ENCODE measurements at places on chromosomes 1 and 21. TPM values are rescaled to one million over a fixed set of nuclear protein-coding genes. Genes with fewer than 3 reads are reported as not detected.

GRCh38 chr1:58888833-58889232 lies 105.0 kb upstream of the JUN start:
- no peak for DNase-seq

GRCh38 chr1:101174722-101175121 lies 62.1 kb upstream of the S1PR1 start:
- DNase-seq: no peak

The IGSF9 gene
- total RNA-seq: 0.11 TPM

- no peak for DNase-seq
These were observed 16.3 kb downstream of the PDZK1 start for GRCh38 chr1:145690587-145691558.

- no peak for DNase-seq
These were observed 90.9 kb downstream of the SH3GLB1 start for GRCh38 chr1:86795316-86795715.

- peak; percentile 45 for DNase-seq
These were observed 48.8 kb downstream of the LAMC2 start for GRCh38 chr1:183234660-183235476.

DNA sequence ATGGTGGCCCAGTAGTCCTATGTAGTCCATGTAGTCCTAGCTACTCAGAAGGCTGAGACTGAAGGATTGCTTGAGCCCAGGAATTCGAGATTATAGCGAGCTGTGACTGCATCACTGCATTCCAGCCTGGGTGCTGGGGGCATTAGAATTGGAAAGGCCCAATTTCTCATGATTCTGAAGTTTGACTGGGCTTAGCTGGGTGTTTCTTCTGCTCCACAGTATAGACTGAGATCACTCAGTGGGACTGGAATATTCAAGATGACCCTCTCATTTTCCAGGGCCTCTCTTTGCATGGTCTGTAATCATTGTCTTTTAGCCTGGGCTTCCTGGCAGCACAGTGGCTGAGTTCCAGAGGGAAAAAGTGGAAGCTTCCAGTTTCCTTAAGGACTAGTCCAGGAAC lies 26.2 kb downstream of the MROH7 start:
- DNase-seq: no peak

The FOXD3 gene
- not detected for total RNA-seq

The AMPD1 gene
- not detected for total RNA-seq

The GFI1 gene
- total RNA-seq: not detected

DNA sequence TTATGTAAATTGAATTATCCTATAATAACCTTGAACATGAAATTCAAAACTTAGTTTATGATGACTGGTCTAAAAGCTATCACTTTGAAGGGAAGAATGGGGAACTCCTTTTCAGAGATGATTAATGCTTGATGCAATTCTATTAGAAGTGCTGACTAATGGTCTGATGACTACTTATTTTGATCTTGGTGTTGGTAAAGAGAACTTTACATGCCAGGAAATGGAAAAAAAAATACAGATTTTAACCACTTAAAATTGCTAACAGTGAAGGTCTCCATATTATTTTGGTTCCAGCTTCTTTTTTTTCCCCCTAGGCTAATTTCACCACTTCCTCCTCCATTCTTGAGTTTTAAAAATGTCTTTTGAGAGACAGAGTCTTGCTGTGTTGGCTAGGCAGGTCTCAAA lies 22.9 kb downstream of the S1PR1 start:
- no peak for DNase-seq

- DNase-seq: peak; percentile 48
These were observed 253.1 kb upstream of the IRF2BP2 start for GRCh38 chr1:234862944-234863515.

DNA sequence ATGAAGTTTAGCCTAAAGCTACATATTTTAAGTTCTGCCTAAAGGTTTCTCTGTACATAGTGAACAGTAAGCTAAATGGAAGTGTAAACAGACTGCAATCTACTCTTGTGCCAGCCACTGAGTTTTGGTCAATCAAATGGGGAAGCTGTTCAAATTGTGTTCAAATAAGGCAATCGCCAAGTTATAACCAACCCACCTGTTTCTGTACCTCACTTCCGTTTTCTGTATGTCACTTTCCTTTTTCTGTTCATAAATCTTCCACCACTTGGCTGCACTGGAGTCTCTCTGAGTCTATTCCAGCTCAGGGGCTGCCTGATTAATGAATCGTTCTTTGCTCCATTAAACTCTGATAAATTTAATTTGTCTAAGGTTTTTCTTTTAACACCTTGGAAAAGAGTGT lies 10.8 kb upstream of the THEM4 start:
- DNase-seq: no peak

DNA sequence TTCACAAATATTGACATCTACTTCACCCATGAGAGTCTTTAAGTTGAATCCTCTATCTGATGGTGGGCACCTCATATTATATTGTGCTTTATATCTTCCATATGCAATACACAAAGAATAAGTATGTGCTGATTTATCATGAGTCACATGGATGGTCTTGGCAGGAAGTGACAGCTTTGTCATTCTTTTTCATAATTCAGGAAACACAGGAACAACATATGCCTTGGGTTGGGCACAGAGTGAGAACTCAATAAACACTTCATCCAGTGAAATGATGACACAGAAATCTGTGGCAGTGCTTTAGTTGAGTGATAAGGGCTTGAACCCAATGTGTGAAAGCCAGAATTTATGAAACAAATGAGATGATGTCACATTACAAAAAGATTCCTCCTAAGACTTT lies 41.2 kb downstream of the GADD45A start:
- DNase-seq: no peak

The RAD54L gene
- not detected for total RNA-seq

The TMOD4 gene
- not detected for total RNA-seq

DNA sequence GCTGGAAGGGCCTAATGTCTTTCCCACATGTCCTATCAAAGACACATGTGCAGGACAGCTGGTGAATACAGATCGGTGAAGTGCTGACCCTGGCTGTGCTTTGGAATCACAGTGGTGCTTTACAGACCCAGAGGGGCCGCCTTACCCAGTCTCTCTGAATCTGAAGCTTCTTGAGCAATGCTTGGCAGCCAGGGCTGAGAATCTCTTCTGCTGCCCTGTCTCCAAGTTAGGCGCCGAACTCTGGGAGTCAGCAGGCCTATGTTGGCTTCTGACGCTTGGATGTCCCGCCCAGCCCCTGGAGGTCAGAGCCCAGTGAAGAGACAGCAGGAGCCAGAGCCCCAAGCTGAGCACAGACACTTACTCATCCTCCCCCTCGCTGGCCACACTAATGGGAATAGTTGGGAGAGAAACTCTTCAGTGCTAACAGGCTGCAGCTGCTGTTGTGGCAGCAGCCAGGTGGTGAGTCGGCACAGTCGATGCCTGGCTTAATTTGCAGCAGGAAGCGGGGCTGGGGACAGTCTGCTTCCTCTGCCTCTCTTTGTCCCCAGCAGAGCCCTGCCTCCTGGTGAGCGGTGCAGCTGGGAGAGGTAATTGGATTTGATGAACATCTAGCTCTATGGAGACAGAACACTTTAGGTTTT lies 68.1 kb downstream of the URB2 start:
- DNase-seq: no peak

The CYP4A11 gene
- total RNA-seq: not detected

DNA sequence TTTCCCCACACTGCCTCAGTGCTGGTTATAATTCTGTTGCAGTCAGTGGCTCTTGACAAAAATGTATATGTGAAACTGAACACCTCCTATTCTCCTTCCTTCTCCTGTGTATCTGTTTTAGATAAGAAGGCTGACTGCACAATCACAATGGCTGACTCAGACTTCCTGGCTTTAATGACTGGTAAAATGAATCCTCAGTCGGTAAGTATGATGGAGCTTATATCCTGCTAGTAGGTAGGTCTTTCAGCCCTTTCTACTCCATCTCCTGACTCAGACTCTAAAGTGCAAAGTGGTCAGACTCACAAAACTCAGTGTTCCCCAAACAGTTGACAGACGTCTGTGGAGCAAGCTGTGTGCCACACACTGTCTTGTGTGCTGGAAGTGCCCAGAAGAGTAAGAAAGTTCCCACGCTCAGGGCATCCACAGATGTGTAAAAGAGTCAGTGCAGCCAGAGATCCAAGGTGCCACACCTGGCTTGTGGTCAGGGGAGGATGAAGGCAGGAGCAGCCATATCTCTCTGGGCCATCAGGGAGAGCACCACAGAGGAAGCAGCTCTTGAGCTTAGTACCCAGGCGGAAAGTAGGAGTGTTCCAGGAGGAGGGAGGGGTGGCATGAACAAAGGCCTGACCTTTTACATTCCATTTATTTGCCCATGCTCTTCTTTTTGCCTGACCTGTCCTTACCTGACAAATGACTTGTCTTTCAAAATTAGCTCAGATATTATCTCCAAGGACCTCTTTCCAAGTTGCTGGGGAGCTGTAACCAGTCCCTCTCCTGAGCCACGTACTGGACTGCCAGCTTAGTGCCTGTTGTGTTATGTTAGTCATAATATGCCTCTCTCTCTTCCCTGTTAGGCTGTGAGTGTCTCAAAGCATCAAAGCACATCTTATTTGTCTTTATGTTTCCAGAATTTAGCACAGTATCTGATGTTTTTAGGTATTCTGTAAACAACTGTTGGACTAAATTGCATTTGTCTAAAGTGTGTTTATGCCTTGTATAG lies 14.0 kb upstream of the PODN start:
- no peak for DNase-seq

The PTPN22 gene
- 2.3 TPM for total RNA-seq

The JAM2 gene
- total RNA-seq: 54.1 TPM

The IVL gene
- total RNA-seq: not detected

- DNase-seq: no peak
These were observed 31.6 kb downstream of the CDC14A start for GRCh38 chr1:100383743-100384405.

DNA sequence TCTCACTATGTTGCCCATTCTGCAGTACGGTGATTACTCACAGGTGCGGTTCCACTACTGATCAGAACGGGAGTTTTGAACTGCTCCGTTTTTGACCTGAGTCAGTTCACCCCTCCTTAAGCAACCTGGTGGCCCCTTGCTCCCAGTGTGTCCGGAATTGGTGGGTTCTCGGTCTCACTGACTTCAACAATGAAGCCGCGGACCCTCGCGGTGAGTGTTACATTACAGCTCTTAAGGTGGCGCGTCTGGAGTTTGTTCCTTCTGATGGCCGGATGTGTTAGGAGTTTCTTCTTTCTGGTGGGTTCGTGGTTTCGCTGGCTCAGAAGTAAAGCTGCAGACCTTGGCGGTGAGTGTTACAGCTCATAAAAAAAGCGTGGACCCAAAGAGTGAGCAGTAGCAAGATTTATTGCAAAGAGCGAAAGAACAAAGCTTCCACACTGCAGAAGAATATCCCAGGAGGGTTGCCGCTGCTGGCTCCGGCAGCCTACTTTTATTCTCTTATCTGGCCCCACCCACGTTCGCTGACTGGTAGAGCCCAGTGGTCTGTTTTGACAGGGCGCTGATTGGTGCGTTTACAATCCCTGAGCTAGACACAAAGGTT lies 17.6 kb upstream of the PARP1 start:
- no peak for DNase-seq

DNA sequence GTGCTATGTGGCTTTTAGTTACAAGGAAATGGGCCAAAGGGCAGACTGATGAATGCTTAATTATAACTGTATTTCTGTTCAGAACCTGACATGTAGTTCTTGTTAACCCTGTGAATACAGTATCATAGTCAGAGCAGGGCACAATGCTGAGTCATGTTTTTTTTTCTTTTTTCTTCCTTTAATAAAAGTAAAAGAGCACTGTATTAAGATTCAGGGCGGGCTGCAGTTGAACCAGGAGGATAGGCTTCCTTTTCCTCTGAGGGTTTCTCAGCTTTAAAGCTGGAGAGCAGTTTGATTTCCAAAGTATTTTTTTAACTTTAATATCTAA lies 8.7 kb downstream of the CLDN8 start:
- no peak for DNase-seq

- DNase-seq: no peak
These were observed 9.8 kb upstream of the PHACTR4 start for GRCh38 chr1:28359592-28360239.

The HSF2BP gene
- 0.75 TPM for total RNA-seq

The EXO1 gene
- total RNA-seq: not detected

The LRRC71 gene
- total RNA-seq: not detected

The INTS7 gene
- 10.5 TPM for total RNA-seq

- DNase-seq: no peak
These were observed 5.3 kb downstream of the SAMD11 start for GRCh38 chr1:928825-929661.

The TMEM61 gene
- total RNA-seq: not detected

DNA sequence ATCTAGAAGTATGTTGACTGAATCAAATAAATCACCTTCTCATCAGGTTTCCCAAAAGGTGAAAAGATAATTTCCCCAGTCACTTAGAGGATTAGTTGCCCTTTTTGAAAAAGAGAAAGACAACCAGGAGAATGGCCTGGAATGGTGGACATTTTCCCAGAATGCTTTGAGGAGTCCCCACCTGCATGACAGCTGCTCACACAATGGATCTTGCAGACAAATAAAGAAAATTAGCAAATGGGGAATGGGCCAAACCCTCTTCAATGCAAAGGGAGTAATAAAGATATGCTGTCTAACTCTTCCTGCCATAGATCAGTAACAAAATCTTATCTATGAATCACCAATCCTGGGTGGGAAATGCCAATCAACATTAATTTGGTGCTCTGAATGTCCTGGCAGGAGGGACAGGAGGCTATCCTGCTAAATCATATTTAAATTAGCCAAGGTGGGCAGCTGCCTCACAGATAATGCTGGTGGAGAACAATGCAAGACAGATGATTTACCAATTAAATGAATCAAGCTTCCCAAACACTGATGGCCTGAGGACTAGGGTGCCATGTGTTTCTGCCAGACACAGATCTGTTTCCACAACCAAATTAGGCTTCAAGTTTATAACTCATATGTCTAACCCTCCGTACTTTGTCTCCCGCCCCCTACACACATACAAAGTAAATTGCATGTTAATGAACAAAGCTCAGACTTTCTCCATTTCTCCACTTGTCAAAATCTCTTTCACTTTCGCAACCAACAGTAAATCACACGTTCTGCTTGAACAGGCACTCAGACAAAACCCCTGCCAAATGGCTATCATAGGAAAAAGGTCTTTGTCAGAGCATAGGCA lies 488.0 kb upstream of the PLXNA2 start:
- no peak for DNase-seq

DNA sequence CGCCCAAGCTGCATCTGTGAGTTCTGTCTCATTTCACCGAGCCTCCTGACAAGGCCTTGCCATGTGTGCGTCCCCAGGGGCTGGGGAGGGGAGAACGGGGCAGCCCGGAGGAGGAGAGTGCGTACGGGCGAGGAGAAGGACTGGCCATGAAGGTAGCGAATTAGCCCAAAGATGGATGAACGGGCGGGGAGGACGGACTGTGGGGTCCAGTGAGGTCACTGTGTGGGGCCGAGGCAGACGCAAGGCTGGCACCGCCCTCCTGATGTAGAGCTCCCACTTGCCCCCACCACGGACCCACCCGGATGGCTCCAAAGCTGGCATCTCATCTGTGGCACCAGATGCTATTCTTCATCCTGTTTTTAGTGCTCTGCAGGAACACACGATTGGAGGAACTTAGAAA lies 330.4 kb downstream of the AJAP1 start:
- no peak for DNase-seq

- no peak for DNase-seq
These were observed 1.4 kb upstream of the IL24 start for GRCh38 chr1:206895837-206896242.

Measured in ascending aorta (tissue), 2 donors.